NCI-H524 (cell line): ENCODE measurements at places on chromosomes 1 and 21.

DNA sequence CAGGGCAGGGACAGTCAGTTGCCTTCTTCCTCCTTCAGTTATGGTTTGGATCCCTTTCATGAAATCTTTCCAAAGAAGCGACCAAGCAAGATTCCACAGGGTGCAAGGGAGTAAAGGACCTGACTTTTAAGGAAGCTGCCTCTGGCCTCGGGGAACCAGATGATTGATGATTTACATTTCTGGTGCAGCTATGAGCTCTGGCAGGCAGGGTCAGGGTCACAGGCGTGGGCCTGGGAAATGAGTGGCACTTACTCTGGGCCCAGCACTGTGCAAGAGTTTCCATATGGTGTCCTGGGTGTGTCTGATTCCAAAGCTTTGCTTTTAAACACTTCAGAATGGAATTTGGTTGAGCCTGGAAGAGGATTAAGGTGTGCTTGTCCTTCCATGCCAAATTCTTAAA is 7.2 kb upstream of the CRABP2 start:
- no peak for DNase-seq

GRCh38 chr21:26136671-26137070 is 33.9 kb downstream of the APP start:
- DNase-seq = no peak

GRCh38 chr1:58156124-58156468 is 390.4 kb downstream of the OMA1 start:
- no peak for DNase-seq

DNA sequence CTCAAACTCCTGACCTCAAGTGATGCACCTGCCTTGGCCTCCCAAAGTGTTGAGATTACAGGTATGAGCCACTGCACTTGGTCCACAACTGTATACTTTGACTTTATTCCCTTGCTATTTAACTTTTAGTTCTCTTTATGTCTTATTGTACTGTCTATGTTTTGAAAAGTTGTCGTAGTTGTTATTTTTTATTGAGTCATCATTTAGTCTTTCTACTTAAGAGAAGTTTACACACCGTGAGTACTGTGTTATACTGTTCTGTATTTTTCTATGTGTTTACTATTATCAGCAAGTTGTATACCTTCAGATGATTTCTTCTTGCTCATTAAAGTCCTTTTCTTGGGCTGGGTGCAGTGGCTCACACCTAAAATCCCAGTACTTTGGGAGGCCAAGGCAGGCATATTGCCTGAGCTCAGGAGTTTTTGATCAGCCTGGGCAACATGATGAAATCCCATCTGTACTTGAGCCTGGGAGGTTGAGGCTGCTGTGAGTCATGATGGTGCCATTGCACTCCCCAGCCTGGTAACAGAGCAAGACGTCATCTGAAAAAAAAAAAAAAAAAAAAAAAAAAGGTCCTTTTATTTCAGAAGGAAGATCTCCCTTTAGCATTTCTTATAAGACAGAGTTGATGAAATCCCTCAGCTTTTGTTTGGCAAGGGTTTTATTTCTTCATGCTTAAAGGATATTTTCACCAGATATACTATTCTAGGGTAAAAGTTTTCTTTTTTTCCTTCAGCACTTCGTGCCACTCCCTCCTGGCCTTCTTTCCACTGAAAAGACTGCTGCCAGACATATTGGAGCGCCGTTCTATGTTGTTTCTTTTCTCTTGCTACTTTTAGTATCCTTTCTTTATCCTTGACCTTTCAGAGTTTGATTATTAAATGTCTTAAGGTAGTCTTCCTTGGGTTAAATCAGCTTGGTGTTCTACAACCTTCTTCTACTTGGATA is 47.6 kb downstream of the TNFSF18 start:
- no peak for DNase-seq

GRCh38 chr1:119367432-119368124 is 1.0 kb upstream of the HAO2 start:
- DNase-seq = peak; percentile 3

GRCh38 chr1:212737559-212737958 is 37.9 kb upstream of the BATF3 start:
- DNase-seq = no peak

GRCh38 chr1:236052232-236052993 is 12.5 kb downstream of the NID1 start:
- DNase-seq = no peak

DNA sequence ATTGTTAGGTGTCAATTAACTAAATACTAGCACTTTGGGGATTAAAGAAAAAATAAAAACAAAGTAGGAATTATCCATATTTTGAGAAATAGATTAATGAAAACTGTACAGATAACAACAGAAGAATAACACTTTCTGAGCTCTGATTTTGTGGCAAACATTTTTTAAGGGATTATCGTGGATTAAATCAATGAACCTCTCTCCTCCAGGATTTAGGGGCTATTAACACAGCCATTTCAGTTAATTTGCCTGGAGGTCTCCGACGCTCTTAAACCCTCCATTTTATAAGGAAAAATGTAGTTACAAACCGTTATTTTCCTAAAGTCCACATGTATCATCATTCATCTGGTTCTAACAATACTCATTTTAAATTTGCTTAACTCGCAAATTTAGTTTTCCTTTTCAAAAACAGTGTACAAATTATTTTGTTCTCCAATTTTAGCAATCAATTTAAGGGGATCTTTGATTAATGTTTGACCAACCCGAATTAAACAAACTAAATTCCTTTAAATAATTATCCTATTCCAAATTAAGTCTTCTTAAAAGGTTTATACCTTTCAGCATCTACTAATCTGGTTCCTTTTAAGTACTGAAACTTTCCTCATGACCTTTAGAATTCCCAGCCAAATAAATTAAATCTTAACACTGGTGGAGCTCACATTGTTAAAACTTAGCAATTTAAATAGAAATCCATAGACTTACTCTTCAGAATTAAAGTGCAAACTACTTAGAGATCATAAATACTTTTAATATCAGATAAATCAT is 30.7 kb upstream of the RNF187 start:
- peak; percentile 22 for DNase-seq

DNA sequence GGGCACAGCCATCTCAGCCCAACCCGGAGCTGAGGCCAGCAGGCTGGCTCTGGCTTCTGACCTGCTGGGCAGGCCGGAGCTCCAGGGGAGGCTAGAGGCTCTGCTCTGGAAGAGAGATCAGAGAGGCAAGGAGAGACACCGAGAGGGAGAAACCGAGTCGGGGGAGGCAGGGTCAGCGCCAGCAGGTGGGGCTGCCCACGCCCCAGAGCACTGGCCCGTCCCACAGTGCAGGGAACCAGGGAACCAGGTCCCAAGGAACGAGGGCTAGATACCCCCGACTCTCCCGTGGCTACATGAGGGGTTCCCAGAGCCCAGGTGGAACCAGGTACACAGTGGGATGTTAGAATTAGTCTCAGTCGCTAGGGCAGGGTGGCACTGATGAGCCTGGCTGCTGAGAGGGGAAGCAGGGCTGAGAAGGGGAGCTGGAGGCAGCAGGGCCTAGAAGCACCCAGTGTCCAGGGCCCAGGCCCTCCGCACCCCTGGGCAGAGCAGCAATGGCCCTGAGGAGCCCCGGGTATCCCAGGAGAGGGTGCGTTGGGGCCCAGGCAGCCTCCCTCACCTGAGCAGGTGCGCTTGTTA is 2.1 kb downstream of the MASP2 start:
- no peak for DNase-seq

DNA sequence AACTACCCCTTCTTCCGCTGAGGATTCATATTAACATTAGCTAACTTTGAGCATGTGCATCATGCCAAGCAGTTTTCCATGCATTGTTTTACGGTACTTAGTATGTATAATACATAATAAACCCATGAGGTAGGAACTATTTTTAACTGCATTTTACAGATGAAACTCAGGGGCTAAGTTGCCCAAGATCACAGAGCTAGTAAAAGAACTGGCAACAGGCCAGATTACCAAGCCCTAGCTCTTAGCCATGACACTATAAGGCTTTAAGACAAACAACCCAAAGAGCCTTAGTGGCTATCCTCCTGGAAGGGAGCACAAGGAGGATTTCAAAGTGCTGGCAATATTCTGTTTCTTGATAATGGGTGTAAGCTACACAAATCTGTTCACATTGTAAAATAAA is 6.1 kb downstream of the AK2 start:
- no peak for DNase-seq

GRCh38 chr1:40313329-40313957 is 3.6 kb downstream of the COL9A2 start:
- DNase-seq = no peak

DNA sequence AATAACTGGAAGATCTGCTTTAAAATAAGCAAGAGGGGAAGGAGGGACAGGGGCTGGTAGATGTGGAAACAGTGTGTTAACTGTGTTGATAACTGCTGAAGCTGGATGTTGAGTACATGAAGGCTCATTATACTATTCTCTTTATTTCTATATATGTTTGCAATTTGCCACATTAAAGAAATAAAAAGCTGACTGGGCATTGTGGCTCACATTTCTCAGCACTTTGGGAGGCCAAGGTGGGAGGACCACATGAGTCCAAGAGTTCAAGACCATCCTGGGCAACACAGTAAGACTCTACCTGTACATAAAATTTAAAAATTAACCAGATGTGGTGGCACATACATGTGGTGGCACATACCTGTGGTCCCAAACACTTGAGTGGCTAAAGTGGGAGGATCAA is 6.7 kb downstream of the ASH1L start:
- DNase-seq = no peak

- no peak for DNase-seq
These were observed 10.2 kb downstream of the PLXNA2 start for GRCh38 chr1:208233978-208234377.

GRCh38 chr1:224696891-224697765 is 81.0 kb downstream of the CNIH3 start:
- DNase-seq = no peak

DNA sequence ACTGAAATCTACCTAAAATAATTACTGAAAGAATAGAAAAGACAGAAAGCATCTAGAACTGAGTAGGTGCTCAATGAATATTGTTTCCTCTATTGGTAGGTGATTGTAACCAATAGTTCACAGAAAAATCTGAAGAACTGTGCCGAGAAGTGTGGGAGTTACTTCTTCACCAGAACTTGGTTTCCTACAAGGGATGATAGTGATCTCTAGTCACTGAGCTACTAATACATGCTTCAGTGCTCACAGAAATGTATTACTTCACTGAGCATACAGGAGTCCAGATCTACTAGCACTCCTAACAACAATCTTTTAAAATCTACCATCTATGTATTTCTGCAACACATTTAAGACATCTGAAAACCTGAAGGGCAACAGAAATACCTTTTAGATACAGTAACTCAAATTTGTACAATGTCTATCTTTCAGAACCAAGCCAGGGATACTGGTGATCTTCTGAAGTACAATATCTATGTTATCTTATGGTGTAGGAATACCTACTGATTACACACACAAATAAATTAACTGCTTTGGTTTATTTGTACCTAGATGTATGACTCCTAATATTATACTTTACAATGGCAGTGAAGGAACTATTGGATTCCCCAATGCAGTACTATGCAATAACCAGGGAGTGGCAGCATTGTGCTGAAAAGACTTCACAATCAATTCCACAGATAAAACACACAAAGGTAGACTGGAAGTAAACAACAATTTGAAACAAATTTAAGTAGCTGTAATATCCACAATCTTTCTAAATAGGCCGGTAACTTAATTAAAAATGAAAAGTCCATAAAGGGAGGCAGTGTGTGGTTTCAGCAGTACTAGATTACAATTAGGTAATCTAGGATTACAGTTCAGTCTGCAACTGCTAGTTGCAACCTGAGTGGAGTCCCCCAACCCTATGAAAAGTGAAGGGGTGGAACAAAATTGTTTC is 243.0 kb downstream of the SLC45A1 start:
- DNase-seq = peak; percentile 46

- DNase-seq = no peak
These were observed 500.6 kb downstream of the DISC1 start for GRCh38 chr1:232127190-232127589.

DNA sequence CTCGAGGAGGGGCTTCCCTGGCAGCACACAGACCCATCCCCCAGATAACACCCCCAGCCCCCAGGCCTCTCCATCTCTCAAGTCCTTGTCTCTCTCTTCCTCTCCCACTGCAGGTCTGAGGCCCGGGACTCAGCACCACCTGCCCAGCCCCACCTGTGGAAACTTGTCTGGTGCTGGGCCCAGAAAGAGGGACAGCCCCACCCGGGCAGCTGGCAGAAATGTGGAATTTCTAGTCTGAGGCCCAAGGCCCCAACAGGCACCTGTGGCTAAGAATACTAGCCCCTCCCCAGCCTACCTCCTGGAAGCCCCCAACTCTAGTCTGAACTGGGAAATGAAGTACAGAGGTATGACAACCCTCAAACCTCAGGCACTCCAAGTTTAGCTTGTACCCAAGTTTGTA is 15.4 kb downstream of the TTC39A start:
- no peak for DNase-seq

DNA sequence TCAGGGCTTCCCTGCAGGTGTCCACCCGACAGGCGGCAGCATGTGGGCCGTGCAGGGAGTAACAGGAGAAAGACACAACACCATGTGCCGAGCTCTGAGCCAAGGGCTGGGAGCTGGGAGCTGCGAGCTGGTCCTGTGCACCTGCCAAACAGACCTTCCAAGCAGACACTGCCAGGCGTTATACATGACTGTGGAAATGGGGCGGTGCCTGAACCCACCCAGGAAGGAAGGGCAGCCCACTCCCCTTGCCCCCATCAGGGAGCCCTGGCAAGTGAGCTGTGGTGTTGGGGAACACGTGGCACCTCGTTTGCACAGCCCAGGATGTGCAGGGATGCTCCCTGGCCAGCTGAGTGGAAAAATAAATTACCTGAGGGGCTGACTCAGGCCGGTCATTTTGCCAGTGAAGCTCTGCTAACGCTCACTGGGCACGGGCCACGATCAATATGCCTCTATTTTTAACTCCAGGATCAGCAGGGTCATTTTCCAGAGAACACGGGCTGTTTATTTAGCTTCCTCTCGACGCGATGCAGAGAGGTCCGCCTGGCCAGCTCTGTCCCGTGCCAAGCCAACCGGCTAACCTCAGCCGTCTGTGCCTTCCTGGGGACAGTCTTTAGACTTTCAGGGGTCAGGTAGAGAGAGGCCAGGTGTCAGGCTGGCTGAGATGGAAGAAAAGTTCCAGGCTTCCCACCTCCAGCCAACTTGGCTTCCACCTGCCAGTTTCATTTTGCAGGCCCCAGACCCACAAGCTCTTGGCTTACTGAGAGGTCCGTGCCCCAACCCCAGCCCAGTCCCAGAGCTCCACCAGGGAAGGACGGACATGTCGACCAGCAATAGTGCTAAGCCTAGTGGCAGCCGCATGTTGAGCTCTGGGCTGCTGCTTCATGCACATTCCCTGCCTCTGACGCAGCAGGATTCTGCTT is 196.7 kb upstream of the VAMP3 start:
- DNase-seq = no peak

GRCh38 chr1:58469476-58469875 is 77.0 kb downstream of the OMA1 start:
- DNase-seq = no peak
